Fibroblast of upper back skin (primary cell): ENCODE measurements at places on chromosomes 2 and 18.
A peak's percentile ranks its signal among the peaks of the same experiment; 100 is the strongest.

DNA sequence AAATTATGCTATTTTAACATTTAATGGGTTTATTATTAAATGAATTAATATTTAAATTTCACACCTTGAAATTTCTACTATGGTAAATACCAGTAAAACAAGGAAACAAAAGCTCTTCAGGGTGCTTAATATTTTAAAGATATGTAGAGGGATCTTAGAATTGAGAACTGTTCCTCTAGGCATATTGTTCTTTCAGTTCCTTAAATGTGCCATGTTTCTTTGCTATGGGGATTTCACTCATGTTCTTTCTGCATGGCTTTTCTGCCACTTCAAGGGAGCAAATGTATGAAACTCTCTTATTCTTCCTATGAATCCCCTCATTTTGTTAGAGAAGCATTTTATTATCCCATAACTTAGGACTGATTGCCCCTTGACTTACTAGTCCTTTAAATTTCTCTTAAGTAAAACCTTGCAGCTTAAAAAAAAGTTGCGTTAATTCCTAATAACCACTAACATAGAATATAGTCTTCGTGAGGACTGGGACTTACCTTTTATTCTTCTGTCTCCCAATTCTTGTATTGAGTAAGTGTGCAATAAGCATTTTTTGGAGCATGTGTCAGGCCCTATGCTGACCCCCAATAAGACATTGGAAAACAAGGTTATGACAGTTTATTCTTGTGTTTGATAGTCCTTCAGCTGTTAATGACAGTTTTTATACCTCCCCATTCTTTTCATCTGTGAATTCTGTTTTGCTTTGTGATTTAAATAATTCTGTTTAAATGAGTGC, 95.7 kb downstream of the BIRC6 start:
- DNase-seq: no peak

- DNase-seq: no peak
These were observed 64.3 kb upstream of the ID2 start for GRCh38 chr2:8617590-8617989.

DNA sequence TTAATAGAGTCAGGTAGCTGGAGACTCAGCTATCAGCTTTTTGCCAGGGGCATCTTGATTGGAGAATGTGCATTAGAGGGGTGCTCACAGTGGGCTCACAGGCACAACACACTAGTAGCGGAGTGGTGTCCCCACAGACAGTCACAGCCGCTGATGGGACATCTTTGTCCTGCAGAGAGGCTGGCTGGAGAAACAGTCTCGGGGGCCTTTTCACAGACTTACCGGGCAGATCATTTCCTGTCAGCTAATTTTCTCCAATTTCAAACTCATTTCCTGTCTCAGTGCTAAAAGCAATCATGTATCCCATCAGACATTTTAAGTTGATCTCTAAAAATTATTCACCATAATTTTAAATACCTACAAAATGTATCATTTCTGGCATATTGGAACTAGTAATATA, 562.6 kb downstream of the DCDC2C start:
- DNase-seq: no peak

DNA sequence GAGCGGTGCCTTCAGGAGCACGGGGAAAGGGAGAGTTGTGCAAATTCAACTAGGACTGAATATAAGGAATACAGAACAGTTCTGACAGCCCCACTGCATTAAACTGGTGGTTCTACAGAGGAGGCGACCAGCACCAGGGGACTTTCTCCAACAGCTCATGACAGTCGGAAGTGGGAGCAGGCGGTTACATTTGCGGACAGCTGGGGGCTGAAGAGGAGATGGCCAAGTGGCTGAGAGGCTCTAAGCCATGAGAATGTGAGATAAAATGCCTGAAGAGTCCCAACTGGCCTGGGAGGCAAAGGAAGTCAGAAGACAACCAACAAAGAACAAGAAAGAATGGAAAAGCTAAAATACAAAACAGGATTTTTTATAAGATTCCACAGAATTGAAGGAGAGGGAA, 141.3 kb downstream of the L3MBTL4 start:
- DNase-seq: no peak

GRCh38 chr2:48799601-48800000, 44.1 kb upstream of the LHCGR start:
- DNase-seq: no peak

- no peak for DNase-seq
These were observed 18.2 kb upstream of the ADAM17 start for GRCh38 chr2:9573840-9574239.

DNA sequence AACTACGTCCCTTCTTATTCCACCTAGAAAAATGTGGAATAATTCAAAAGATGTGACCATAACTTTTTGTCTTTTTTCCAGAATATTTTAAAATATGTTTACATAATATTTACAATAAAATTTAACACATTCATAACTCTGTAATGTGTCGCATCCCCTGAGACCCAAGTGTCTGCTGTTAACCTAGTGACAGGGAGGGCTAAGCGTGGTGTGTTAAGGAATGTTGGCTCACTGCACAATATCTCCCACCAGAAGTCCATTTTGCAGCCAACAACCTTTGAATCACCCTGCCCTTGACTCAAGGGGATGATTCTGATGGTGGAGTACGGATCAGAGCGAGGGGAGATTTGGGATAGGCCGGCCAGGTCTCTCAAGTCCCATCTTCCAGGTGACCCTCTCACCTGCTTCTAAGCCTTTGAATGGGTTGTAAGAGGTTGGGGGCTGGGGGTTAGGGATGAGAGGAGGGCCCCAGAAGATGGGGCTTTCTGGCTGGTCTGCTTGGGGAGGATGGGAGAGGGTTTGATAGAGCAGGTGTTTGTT, 43.3 kb downstream of the SERTAD2 start:
- peak; percentile 56 for DNase-seq

GRCh38 chr18:7857562-7857961, 290.4 kb downstream of the PTPRM start:
- DNase-seq: no peak

- DNase-seq: no peak
These were observed 53.4 kb downstream of the KIF5C start for GRCh38 chr2:148928395-148928794.

GRCh38 chr2:151973013-151973900, 125.6 kb downstream of the CACNB4 start:
- DNase-seq: no peak

DNA sequence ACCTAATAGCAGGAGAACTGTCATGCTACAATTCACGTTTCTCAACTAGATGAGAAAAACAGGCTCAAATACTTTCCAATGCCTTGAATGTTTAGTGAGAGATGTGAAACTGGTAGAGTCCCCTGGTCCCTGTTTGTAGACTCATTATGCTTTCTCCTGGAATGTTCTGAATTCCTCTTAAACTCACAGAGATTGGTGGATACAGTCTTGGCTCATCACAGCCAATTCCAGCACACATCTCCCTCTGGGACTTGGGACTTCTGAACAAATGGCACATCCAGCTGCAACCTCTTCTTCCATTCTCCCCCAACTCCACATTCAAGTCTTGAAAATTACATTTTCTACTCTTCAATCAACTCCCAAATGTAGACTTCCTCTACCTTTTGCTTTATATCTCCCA, 58.4 kb upstream of the NT5C1B start:
- no peak for DNase-seq

DNA sequence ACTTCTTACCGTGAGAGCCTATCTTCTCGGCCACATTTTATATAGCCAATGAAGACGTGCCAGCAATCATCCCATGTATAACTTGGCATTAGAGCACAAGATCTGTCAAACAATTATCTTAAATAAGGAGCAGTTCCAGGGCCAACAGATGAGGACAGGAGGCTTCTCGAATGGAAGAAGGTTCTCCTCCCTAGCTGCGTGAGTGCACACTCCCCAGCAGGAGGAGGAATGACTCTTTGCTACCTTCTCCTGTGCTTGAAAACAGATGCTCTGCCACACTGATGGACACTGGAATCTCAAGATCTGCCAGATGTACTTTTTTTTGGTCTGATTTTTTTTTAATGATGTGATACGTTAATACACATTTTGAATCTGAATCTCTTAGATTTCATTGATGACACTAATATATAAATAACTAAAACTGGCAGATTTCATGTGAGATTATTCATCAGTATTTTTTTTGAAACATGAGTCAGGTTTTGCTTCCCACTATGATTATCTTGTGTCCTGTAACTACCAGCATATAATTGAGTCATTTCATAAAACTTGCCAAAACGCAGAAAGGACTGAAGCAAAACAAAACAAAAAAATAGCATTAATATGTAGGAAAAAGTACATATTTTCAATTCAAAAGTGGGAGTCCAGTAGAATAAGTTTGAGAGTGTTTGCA, 626 bp upstream of the VIT start:
- DNase-seq: peak; percentile 63

DNA sequence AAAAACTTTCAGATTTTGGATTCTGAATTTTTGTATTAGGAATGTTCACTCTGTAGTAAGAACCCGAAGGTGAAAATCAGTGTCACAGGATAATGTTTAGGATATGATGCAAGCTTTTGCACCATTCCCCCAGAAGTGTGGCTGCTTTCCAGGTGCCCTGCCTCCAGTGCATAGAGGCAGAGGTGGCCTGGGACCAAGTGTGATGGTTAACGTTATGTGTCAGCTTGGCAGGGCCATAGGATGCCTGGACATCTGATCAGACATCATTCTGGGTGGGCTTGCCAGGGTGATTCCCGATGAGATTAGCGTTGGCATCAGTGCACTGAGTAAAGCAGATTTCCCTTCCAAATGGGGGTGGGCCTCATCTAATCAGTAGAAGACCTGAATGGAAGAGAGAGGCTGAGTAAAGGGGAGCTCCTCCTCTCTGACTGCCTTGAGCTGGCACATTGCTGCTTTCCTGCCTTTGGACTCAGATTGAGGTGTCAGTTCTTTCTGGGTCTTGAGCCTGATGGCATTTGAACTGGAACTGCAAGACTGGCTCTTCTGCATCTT, 177.4 kb upstream of the HS6ST1 start:
- peak; percentile 21 for DNase-seq

- no peak for DNase-seq
These were observed 27.2 kb downstream of the TBC1D8 start for GRCh38 chr2:101123795-101124471.

DNA sequence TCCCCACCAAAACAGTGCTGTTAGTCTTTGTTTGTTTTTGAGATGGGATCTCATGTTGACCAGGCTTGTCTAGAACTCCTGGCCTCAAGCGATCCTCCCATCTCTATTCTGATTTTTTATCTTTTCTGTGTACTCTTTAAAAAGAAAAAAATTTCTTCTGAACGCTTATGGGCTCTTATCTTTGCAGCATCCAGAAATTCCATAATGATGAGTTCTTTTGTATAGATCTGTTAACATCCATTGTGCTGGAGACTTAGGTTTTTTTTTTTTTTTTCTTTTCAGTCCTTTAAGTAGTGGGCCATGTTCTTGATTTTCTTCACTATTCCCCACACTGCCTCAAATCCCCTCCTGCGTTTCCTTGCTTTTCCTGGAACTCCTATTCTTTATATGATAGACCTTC, 31.0 kb downstream of the RBBP8 start:
- DNase-seq: no peak

- peak; percentile 93 for DNase-seq
These were observed 142.7 kb upstream of the DOK6 start for GRCh38 chr18:69257861-69258458.

DNA sequence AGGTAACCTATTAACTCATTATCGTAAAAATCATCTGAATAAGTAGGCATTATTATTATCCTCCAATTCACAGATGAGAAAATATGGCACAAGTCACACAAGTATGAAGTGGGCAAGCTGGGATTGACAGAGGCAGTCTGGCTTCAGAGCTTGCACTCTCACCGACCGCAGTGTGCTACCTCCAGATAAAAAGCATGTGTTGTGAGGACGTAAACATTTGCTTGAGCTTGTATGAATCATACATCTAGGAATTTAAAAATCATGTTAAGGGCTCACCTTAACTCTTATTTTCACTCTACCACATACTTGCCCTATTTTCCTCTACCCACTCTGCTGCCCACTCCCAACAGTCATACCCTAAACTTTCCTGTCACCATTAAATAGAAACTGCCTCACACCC, 65.3 kb upstream of the AMMECR1L start:
- peak; percentile 13 for DNase-seq

GRCh38 chr18:57223144-57223870, 76.4 kb downstream of the BOD1L2 start:
- DNase-seq: peak; percentile 1
